COLO829 (cell line): ENCODE measurements at places on chromosomes 2 and 18.

- peak; percentile 70 for DNase-seq
Observed at GRCh38 chr2:176582990-176583481, 313.8 kb downstream of the MTX2 start.

- DNase-seq: peak; percentile 37
Observed at GRCh38 chr2:54360055-54360792, 95.9 kb upstream of the SPTBN1 start.

DNA sequence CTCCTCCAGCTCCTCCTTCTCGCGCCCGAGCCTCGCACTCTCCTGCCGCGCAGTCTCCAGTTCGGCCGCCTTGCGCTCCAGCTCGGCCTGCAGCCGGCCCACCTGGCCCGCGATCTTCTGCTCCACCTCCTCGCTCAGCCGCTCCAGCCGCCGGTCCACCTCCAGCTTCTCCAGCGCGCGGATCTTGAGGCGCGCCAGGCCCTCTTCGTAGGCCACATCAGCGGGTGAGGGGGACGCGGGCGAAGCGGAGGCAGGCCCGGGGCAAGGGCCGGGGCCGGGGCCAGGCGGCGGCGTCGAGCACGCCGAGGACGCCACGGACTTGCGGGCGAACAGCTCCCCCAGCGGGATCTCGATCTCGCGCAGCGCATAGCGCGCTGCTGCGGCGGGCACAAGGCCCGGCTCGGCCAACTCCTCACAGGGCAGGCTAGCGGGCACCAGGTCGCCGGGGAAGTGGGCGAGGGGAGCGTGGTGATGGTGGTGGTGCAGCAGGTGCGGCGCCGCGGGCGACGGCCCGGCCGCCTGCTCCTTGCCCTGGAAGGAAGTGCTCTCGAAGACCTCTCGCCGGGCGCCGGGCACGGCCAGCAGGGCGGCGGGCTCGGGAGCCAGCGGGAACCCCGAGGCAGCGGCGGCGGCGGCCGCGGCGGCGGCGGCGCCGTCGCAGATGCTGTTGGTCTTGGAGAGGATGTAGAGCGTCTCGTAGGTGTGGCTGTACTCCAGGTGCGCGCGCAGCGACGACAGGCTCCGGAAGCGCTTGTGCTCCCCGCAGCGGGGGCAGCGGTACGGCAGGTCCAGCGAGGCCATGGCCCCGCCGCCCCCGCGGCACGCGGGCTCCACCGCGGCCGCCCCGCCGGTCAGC, 15.2 kb downstream of the FBXO41 start:
- DNase-seq: no peak

GRCh38 chr18:6994056-6994770, 123.4 kb downstream of the LAMA1 start:
- DNase-seq: no peak

GRCh38 chr2:202114795-202115194, 41.7 kb downstream of the KIAA2012 start:
- DNase-seq: no peak

- no peak for DNase-seq
Observed at GRCh38 chr2:236558036-236558435, 11.6 kb upstream of the ACKR3 start.

GRCh38 chr2:185222311-185222710, 516.3 kb upstream of the FSIP2 start:
- DNase-seq: no peak

- DNase-seq: no peak
Observed at GRCh38 chr2:30139131-30139870, 7.5 kb upstream of the YPEL5 start.

- DNase-seq: no peak
Observed at GRCh38 chr2:9037166-9037565, 33.7 kb upstream of the MBOAT2 start.

- DNase-seq: no peak
Observed at GRCh38 chr2:237195396-237196120, 109.9 kb downstream of the COPS8 start.

DNA sequence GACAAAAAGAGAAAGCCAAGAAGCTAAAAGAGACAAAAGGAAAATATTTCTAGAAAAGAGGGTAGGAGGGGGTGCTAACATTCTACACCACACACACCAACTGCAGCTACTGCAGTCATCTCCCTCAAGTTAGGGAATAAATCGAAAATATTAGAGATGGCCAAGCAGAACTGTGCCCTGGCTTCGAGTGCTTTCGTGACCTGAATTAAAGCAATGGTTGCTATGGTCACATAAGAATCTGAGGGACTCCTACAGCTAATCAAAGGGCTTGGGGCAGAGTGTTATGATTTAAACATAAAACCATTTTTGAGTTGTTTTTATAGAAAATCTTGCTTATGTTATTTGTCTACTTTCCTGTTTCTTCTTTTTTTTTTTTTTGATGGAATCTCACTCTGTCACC, 159.6 kb upstream of the HNRNPA3 start:
- DNase-seq: no peak

DNA sequence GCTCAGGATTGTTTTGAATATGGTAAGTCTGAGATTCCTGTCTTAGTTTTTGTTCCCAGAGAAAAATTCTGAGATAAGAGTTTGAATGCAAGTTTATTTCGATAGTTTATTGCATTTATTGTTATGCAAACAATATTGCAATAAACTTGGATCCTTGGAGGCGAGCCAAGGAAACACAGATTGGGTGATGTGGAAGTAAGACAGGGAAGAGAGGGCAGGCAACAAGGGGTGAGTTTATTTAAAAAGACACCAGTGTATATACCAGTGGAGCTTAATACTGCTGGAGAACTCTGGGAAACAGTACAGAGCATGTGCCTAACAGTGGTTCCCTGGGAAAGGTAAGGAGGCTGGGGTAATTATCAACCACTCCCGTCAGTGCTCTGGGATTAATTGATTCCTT, 87.5 kb upstream of the NEDD4L start:
- DNase-seq: no peak

DNA sequence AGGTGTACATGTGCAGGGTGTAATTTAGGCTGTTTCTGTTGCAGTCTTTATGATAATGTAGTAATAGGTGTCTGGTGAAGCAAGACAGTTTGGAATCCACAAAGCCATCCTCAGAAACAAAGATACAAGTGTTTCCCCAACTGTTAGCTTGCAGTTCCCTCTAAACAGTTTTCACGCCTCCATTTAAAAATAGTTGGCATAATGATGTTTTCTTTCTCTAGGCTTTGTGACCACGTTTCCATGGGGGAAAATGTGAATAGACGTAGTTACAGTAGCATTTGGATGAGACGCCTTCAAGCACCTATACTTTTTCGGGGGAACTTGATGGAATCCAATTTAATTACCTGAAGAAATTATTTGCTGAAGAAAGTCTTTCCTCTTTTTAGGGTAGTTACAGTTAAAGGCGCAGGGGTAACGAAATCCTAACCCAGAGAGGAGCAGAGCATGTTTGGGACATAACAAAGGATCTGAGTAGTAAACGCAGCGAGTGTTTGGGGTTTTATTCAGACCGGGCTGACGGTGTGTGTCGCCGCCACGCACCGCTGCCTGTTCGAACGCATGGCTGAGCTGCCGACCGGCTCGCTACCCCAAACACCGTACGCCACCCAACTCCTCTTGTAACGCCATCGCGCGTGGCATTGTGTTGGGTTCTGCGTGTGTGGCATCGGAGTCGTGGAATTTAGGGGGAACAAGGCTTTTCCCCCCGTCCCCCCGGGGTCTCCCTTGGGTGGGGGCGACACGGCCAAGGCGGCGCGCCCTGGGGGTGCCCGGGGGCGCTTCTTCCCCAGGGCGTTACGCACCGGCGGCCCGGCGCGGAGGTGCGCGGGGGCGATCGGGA, 681 bp upstream of the NRP2 start:
- DNase-seq: no peak

- DNase-seq: no peak
Observed at GRCh38 chr2:47452761-47453160, 49.8 kb downstream of the MSH2 start.

GRCh38 chr2:39608686-39609441, 56.9 kb upstream of the TMEM178A start:
- no peak for DNase-seq

DNA sequence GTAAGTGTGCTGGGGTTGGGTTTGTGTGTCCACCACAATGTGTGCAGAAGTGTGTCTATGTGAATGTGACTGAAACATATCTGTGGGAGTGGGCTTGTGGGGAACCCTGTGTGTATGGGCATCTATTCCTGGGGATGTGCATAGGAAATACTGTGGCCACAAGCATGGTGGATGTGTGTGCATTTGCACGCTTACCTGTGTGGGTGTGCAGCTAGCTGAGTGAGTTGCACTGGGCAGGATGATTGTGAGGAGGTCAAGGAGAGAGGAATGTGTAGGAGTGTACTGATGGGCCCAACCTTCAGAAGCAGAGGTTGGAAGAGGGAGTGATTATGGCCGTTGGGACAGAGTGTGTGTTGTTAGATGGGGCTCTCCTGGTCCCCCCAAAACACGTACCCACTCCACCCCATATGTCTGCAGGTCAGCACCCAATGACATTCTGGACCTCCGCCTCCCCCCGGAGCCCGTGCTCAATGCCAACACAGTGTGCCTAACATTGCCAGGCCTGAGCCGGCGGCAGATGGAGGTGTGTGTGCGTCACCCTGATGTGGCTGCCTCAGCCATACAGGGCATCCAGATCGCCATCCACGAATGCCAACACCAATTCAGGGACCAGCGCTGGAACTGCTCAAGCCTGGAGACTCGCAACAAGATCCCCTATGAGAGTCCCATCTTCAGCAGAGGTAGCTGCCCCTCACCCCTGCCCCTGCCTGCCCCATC, 1.2 kb downstream of the WNT10A start:
- DNase-seq: no peak
